ENCODE measurements at places on chromosomes 1 and 21.

- DNase-seq = no peak
Measured at GRCh38 chr1:62139410-62139809, 55.2 kb upstream of the L1TD1 start.

DNA sequence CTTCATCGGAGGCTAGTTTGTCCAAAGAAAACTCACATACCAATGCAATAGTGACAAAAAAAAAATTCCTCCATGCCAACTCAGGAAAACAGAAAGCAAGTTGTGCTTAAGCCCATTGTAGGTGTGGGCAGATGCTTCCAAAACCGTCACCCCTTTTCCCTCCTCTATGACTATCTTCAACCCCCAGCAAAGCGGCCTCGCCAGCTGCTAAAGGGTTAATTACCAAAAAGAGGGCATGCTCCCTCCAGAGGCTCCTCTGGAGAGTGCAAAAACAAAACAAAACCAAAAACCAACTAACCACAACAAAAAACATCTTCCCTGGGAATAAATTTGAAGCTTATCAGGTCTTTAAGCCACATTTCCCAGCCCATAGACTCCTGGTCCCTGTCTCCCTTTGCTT is 1.2 kb downstream of the LMOD1 start:
- no peak for DNase-seq

DNA sequence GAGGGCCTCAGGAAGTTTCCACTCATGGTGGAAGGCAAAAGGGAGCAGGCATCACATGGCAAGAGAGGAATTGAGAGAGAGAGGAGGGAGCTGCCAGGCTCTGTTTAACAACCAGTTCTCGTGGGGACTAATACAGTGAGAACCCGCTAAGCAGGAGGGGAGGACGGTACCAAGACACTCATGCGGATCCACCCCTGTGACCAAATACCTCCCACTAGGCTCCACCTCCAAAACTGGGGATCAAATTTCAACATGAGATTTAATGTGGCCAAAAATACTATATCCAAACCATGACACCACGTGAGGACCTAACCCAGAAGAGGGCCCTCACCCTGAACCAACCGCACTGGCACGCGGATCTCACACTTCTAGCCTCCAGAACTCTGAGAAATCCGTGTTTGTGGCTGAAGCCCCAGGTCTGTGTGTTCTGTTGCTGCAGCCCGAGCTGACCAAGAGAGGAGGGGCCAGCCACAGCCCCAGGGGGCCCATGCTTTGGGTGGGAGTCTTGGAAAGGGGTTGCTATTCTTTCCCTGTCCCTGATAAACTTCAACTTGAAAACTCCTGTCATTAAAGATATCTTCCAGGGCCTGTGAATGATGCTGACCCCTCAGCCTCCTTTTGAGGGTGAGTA is 32.0 kb downstream of the TRIM67 start:
- no peak for DNase-seq

DNA sequence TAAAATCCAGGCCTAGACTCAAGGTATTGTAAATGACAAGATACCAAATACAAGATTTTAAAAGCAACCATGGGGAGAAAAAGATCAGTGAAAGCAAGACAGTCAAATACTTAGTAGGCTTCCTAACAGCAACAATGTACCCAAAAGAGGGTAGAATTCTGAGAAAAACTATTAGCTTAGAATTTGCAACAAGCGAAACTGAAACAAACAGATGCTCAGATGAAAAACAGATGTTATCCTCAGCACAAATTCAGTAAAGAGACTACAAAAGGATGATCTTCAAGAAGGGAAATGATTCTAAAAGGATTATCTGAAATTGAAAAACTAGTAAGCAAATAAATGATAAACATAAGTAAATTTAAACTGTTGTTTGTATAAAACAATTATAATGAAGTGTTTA is 40.0 kb downstream of the PDC start:
- DNase-seq = no peak

- DNase-seq = no peak
Measured at GRCh38 chr1:98025858-98026257, 105.0 kb upstream of the DPYD start.

DNA sequence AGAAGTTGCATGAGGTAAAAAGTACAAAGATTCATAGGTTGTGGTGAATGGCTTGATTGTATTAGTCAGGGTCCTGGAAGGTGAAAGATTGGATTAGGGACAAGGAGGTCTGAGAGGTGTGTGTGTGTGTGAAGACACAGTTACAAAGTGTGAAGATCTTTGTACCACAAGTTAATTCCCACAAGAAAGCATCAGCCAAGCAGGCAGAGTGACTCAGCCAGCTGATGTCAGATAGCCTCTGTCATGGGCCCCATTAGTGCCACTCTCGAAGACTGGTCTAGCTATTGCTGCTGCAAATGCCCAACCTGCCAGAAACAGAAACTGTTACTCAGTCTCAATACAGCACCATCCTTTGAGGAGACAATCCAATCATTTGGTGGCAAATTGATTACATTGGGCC is 96.5 kb downstream of the DTL start:
- DNase-seq = no peak

DNA sequence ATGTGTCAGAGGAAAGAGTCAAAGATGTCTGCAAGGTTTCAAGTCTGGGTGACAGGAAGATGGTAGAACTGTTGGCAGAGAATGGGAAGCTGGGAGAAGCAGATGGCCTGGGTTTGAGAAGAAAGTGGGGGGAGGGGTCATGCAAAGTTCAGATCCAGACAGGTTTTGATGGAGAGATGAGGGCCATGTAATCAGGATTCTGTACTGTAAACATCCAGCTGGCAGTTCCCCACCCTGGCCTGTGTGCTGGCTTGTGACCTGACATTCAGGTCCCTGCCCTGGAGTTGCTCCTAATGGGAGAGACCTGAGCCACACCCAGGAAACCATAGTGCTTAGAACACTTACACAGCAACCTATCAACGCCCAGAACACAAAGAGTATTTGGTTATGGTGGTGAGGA is 15.6 kb upstream of the ETV3 start:
- DNase-seq = no peak

GRCh38 chr1:150268340-150268704 is 494 bp downstream of the APH1A start:
- no peak for DNase-seq

DNA sequence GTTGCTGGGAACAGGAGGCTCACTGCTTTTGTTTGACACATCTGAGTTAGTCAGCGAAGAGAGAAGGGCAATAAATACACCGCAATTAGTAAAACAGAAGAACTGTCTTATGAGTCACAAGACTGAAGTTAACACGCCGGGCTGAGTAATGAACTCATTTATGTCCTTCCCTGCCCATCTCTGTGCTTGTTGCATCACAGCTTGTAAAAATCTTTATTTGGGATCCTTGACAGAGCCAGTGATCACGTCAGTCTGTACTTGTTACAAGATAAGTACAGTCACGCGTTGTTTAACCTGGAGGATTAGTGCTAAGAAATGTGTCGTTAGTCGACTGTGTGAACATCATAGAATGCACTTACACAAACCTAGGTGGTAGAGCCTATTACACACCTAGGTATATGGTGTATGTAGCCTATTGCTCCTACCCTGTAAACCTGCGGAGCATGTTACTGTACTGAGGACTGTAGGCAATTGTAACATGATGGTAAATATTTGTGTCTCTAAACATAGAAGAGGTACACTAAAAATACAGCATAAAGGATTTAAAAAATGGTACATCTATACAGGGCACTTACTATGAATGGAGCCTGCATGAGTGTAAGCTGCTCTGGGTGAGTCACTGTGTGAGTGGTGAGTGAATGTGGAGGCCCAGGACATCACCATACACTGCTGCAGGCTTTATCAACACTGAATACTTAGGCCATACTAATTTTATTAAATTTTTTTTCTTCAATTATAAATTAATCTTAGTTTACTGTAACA is 272.2 kb downstream of the TNR start:
- DNase-seq = peak; percentile 68

GRCh38 chr1:98661544-98662355 is at the start of gene SNX7:
Gene SNX7, plus strand, starts transcription at chr1:98661721. Its CDS starts 11 bp downstream, at chr1:98661732.
- peak; percentile 75 for DNase-seq

DNA sequence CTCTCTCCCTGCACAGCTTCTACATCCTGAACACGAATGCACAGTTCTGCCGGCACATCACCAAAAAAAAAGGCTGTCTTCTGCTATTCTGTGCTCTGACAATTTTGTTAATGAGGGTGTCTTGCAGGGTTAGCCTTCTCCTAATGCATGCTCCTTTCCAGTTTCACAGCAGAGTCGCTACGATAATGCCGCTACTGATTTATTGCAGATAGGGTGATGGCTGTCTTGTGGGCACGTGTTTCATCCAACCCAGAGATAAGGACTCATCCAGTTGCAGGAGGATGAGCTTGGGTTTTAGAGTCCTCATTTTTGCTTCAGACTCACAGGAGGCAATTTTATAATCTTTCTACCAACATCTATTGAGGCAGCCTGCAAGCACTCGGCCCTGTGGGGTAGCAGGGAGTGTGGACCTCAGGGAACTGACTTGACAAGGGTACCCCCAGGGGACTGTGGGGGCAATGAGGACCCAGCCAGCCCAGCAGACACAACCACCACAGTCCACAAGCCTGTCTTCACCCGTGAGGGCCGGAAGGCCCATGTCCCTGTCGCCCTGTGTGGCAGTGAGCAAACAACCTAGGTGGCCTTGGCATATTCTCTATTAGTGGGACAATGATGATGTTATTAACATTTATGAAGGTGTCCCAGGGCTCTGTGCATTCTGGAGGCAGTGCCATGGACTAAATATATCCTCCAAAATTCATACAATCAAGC is 15.4 kb upstream of the UTS2 start:
- no peak for DNase-seq

DNA sequence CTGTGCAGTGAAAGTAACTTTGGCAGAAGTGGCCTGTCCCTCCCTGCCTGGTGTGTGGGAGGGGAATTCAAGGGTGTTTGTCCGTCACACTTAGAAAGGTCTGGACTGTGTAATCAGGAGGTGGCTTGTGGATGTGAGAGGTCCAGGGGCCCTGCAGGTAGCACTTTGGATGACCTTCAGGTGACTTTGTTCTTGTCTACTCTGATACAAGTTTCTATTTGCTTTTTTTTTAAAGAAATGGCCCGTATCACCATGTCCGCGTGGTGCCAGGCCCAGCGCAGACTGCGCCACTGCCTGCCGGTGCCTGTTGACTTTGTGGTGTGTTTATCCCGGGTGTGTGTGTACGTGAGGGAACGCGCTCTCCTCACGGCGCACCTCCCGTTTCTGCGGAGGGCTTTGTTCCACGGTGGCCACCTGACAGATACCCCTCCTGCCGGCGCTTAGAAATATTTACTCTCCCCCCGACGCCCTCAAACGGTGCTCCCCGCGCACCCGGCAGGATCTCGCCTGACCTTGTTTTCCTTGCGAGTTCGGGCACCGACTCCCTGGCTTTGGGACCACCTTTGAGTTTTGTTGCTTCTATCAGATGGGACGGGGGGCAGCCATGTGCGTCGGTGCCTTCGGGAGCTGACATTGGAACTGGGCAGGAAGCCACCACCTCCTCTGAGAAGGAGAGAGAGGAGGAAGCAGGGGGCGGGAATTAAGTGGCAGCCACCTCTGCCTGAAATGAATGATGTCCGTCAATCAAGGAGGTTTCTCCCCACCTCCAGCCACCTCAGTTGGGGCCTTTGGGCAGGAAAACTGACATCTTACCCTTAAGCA is 119.4 kb downstream of the PRDM16 start:
- no peak for DNase-seq

- no peak for DNase-seq
Measured at GRCh38 chr1:228081144-228081543, 1.4 kb upstream of the ARF1 start.

- DNase-seq = no peak
Measured at GRCh38 chr1:211527006-211527405, 35.0 kb upstream of the RD3 start.

GRCh38 chr1:96290801-96291200 is 430.8 kb upstream of the PTBP2 start:
- no peak for DNase-seq

DNA sequence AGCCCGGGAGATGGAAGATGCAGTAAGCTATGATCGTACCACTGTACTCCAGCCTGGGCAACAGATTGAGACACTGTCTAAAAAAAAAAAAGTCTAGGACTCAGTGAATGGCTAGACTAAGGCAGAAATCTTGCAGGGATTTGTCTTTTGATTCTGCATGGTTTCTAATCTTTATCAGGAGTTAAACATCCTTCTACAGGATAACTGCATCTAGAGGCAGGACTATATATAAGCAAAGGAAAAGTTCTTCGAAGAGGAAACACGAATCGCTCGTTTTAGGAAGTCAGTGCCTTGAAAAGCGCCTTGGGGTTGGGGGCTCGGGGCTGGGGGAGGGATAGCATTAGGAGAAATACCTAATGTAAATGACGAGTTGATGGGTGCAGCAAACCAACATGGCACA is 602 bp upstream of the UFC1 start:
- no peak for DNase-seq

DNA sequence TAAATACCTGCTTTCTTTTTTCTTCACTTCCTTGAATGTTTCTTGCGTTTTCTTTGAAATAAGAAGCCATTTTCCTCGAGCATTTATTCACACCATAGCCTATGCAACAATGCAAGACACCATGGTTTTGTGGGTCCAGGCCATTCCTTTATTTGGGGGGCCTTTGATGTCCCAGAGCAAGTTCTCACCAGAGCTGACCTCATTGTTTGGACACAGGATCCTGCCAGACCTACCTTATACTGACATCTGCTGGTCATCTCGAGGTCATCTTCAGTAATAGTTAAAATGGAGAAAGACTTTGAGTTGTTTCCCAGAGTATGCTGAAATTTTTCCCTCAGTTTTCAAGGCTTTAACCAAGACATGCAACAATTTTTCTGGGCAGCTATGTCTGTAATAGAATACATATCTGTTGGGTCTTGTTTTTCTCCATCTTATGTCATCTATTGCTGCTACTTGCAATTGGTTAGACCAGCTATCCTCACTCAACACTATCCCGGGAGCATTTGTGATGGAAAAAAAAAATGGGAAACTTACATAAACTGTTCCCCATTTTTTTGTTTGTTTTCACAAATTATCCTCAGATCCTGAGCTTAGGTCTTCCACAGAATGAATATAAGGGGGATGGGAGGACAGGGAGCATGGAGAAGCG is 34.0 kb upstream of the BACE2 start:
- peak; percentile 13 for DNase-seq

DNA sequence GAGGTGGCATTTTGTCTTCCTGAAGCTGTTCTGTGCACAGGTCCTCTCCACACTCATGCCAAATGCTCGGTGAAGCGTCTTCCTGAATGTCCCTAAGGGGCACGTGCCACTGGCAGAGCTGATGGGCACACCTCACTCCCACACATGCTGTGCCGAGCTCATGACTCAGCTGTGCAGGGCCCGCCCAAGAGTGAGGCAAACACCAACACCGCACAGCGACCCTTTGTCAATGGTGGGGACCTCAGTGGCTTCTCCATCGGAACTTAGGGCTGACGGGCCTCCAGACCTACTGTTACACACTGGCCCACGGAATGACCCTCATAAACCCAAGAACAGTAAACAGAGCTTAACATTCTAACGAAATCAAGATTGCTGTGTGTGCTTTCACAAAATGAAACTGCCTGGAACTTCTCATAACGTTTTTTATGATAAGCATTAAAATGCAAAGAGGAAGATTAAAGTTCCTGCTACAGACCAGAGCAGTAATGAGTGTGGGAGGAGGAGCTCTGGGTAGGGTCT is 89.3 kb downstream of the SIM2 start:
- peak; percentile 75 for DNase-seq

GRCh38 chr1:18836654-18837053 is 22.8 kb downstream of the TAS1R2 start:
- no peak for DNase-seq

Measured in HT1080 (cell line).